ENCODE measurements at places on chromosomes 16 and 17.

DNA sequence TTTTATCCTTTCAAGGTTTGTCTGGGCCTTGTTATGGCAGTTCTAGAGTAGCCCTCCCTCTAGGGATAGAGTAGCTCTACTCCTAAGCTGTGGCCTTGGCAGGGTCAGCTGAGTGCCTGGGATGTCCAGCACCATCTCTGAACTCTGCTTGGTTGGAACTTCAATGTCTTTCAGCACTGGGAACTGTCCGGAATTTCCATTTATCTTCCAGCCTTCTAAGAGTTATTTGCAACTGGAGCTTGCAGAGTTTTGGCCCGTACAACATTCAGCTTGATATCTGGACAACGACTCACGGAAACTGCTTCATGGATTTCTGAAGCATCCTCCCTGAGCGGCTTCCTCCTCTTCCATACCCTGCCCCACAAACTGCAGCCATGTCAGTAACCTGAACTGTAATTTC, 22.9 kb downstream of the MMD start:
- DNase-seq = no peak

GRCh38 chr17:30347488-30347887, 13.6 kb upstream of the TMIGD1 start:
- DNase-seq = no peak

- DNase-seq = no peak
These were observed 36.8 kb upstream of the ZNF469 start for GRCh38 chr16:88345721-88346560.

DNA sequence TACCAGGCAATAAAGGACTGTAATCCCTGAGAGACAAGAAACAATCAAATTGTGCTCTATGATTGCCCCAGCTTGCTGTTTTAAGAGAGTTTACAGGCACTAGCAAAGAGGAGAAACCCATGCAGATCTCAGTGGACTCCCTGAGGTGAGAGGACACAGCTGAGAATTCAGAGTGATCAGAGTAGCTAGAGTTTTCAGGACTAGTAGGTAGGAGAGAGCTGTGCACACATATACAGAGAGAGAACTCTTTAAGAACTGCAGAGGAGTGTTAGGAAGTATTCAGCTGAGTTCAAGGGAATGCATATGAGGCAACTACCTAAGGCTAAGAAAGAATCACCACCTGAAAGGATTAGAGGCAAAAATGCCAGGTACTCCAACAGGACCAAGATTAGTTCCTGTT, 904.8 kb downstream of the CDH8 start:
- no peak for DNase-seq

- DNase-seq = no peak
These were observed 13.7 kb upstream of the TRPV3 start for GRCh38 chr17:3571043-3571900.
